ENCODE measurements at places on chromosomes 4 and X. TPM values are rescaled to one million over a fixed set of nuclear protein-coding genes. Genes with fewer than 3 reads are reported as not detected.

DNA sequence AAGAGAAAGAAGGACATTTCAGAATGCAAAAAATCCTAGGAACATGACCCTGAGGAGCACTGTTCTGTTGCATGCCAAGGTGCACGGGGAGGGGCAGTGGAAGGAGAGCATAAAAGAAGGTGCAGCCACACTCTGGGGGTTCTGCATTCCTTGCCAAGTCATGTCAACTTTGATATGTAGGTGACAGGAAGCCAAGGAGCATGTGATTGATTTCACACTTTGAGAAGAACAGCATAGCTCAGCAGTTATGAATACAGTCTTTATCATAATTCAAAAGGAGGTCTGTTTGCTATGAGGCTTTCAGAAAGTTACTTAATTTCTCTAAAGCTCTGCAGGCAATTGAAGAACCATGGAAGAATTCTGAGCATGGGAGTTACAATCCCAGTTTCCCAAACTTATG lies 50.6 kb downstream of the SCFD2 start:
- no peak for DNase-seq

PPARGC1A gene
- 71.5 TPM for total RNA-seq

GRCh38 chr4:76804096-76804495 lies 93.8 kb downstream of the SOWAHB start:
- no peak for DNase-seq

PCDH10 gene
- total RNA-seq: 0.32 TPM

AWAT1 gene
- total RNA-seq: not detected
